NCI-H510A (cell line): ENCODE measurements at places on chromosomes 12 and 14.
A peak's percentile ranks its signal among the peaks of the same experiment; 100 is the strongest.

GRCh38 chr12:40551466-40551865 is 140.8 kb upstream of the CNTN1 start:
- no peak for DNase-seq

DNA sequence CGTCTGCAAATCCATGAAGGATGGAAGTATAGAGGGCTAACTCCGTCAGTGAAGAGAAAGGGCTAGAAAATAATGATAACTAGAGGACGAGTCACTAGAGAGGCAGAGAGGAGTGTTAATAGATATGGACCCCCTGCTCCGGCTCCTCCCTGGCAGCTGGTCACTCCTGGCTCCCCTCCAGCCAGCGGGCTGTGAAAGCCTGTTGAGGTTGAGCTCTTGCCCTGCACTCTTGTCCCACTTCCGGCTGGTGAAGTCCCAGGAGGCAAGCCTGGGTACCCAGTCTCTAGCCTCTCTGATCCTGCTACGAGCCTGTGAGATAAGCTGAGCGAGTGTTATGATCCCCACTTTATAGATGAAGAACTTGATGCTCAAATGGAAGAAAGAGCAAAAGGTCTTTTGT is 90.3 kb downstream of the RFX4 start:
- no peak for DNase-seq

- DNase-seq, result peak; percentile 12
Observed at GRCh38 chr12:12916135-12916944, 25.0 kb downstream of the GPRC5A start.

DNA sequence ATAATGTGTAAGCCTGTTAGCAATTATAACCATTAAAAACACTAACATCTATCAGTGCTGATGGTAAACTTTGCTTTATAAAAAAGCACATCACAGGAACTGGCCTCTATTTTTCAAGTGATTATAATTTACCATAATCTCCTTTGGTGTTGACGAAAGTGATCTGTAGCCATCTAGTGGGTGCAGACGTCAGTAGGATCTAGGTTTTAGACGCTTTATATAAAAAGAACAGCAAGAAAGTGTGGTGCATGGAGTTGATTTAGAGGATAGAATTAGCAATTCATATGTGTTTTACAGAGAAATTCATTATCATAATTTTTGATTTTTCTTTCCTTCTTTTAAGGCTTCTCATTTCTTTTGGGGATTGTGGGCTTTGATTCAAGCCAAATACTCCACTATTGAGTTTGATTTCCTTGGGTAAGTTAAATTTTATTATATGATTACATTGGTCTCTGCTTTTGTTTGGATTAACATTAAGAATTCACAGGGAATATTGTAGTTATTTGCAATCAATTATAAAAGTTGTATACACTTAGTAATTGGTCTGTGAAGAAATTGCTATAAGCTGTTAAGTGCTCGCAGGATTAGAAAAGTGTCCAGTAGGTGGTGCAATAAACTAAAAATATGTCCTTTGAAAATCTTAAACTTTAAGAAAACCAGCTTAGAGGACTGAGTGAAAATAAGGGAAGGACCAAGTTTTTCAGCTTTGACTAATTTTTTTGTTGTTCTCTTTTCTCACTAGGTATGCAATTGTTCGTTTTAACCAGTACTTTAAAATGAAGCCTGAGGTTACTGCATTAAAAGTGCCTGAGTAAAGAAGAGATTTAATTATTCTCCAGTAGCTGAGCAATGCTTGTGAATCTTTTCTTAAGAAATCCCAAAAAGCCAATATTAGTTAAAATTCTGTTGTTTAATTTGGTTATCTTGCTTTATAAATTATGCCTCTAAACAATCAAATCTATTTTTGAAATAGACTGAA is 59.5 kb downstream of the ETNK1 start:
- DNase-seq, result no peak

DNA sequence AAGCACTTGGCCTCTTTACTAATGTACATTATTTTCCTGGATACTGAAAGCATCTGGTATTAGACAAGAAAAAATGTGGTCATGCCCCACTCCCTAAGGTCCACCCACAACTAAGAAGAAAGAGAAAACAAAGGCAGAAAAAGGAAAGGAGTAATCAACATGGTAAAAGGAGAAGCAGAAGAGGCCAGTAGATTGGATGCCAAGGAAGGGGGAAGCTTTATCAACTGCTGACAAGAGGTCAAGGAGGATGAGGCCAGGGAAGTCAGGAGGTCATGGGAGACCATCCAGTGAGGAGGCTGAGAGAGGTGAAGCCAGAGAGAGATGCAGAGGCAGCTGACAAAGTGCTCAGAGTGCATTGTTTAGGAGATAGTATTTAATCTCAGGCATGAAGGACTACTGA is 383.5 kb downstream of the ZFP36L1 start:
- DNase-seq, result no peak

- no peak for DNase-seq
Observed at GRCh38 chr12:11893998-11894397, 176.7 kb upstream of the BCL2L14 start.
